ENCODE measurements at places on chromosomes 4 and X.

GRCh38 chrX:129719268-129719667 is 19.5 kb upstream of the XPNPEP2 start:
- no peak for DNase-seq

GRCh38 chrX:21374163-21374993 is at the start of gene CNKSR2:
Gene CNKSR2, plus strand, starts transcription at chrX:21374418. Its CDS starts 480 bp downstream, at chrX:21374898.
- peak; percentile 18 for DNase-seq

DNA sequence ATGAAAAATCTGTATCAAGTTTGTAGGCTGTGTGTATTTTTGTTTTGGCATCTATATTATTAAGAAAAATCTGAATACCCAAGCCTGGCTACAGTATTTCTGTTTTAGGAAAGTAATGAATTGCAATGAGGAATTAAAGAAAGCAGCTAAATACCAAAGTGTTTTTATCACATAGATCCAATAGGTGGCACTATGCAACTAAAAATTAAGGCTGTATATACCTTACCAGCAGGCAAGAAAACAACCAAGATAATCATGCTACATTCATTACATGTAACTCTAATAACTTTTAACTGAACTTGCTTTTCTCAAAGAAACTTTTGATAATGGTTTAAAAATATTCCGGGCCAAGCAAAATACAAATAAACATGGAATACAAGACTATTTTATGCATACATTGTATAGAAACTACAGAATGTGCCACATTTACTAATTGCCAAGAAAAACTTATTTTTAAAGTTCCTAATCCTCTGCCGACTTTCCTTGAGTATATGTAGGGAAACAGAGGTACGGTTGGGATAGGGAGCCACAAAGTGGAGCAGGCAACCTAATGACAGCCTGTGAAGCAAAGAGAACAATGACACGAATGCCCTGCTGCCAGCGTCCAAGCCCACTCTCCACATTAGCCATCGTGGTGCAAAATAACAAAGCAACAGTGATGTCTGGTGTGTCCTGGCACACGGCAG is 63.7 kb downstream of the SEC24D start:
- DNase-seq = no peak

DNA sequence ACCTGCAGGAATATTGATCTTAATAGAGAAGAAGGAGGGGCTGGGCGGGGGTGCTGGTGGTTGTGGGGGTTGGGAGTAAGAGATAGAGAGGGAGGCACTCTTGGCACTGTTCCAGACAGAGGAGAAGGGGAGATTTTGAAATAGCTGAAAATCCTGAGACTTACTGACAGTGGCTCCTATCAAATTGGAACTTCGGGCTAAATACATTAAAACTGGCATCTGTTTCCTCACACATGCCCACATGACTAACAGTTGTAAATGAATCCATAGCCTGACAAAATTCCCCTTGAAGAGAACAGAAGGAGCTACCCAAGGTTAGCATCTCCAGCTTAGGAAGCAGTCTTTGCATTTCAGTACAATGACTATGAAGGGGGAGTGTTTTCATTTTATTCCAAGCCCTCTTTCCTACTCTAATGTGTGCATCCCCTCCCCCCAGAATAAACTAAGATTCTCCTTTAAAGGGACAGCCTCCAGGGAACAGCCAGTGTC is 1.4 kb downstream of the DCX start:
- no peak for DNase-seq

- DNase-seq = no peak
These were observed 302.6 kb downstream of the CBLL2 start for GRCh38 chrX:22575161-22575845.

Measured in stimulated activated CD4-positive, alpha-beta T cell treated with anti-CD3 and anti-CD28 coated beads, Interleukin-12 subunit alpha, Interleukin-12 subunit beta, amount 100 ng/mL, for 48 hours (primary cell).